ENCODE measurements at places on chromosomes 5 and 9. TPM values are rescaled to one million over a fixed set of nuclear protein-coding genes. Genes with fewer than 3 reads are reported as not detected.

GABRG2 gene
- not detected for total RNA-seq

AFF4 gene
- total RNA-seq, result 45.8 TPM

CCDC192 gene
- not detected for total RNA-seq

GAPVD1 gene
- total RNA-seq, result 59.8 TPM

ZNF879 gene
- 4.9 TPM for total RNA-seq

PCDHB5 gene
- total RNA-seq, result 0.29 TPM

ACTBL2 gene
- not detected for total RNA-seq

EXOSC2 gene
- total RNA-seq, result 23.2 TPM

PCDHGA3 gene
- total RNA-seq, result 2.6 TPM

PFN3 gene
- total RNA-seq, result not detected

SHB gene
- 35.2 TPM for total RNA-seq

GABRA1 gene
- not detected for total RNA-seq

SSNA1 gene
- 92.1 TPM for total RNA-seq

PCDHGB3 gene
- total RNA-seq, result 7.1 TPM

RANBP6 gene
- 25.0 TPM for total RNA-seq

RASEF gene
- 0.44 TPM for total RNA-seq

LCN1 gene
- not detected for total RNA-seq

CYLC2 gene
- not detected for total RNA-seq

MYOT gene
- not detected for total RNA-seq

PRUNE2 gene
- 10.6 TPM for total RNA-seq

SMIM33 gene
- not detected for total RNA-seq

CNTFR gene
- 0.44 TPM for total RNA-seq

Measured in smooth muscle cell of trachea (primary cell).